ENCODE measurements at places on chromosomes 5 and 9. TPM values are rescaled to one million over a fixed set of nuclear protein-coding genes. Genes with fewer than 3 reads are reported as not detected.

DNA sequence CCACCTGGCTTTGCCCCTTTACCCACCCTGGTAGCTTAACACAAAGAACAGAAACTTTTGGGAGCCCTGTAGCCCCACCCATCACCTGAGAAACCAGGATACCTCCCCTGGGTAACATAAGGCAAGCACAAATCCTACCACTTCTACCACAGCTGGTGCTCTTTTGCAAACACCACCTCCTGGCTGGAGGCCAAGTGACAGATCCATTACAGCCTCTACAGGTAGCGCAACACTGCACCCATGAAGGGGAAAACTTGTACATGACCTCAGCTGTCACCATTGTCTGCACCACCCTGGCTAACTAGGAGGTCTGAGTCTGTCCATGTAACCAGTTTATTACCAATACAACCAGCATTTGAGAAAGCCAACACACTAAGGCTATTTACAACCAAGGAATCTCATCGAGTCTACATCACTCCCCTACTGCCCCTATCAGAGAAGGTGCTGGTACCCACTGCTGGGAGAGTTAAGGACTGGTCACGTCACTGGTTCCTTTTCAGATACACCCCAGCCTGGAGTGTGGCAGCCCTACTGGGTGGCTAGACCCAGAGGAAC is 128.6 kb downstream of the PJA2 start:
- DNase-seq: no peak

GRCh38 chr9:121598167-121598964 is 53.1 kb upstream of the DAB2IP start:
- DNase-seq: no peak

Gene CMYA5
- 0.23 TPM for total RNA-seq

Gene CARD19
- 45.2 TPM for total RNA-seq

DNA sequence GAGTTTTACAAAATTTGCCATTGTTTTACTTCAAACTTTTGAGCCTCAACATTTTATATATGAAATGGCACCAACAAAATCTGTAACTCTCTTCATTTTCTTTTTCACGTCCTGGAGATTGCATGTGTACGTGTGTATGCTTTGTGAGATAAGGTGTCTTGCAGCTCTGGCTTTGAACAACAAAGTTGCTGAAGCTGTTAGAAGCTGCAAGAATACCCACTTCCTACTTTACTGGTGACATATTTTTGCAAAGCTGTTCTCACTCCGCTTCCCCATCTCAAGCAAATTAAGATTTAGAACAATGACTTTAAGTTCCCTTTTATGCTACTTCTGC is 41.8 kb downstream of the FYB1 start:
- DNase-seq: no peak

Gene RLN2
- total RNA-seq: 1.3 TPM

- DNase-seq: no peak
These were observed 1.8 kb upstream of the ADAMTS13 start for GRCh38 chr9:133420392-133420827.

Gene PPP3R2
- not detected for total RNA-seq

Gene RANBP17
- total RNA-seq: not detected

DNA sequence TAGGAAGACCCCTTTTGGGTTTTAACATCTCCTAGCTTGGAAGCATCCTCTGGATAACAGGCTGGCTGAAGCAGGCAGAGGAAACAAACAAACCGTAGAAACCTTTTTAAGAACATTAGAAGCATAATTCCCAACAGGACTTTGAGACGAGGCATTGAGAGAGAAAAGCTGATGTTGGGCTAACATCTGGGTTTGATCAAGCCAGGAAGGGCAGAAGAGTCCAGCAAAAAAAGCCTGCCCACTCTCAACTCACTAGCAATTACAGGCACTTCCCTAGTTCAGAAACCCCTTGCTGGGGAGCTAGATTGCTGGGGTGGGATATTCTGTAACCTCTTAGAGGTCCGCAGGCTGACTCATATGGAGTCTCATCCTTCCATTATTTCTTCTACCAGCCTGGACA is 75.4 kb upstream of the CTNNA1 start:
- DNase-seq: no peak

- DNase-seq: no peak
These were observed 175.4 kb downstream of the SLIT3 start for GRCh38 chr5:169125571-169125970.

GRCh38 chr9:121048618-121049017 is 1.5 kb downstream of the C5 start:
- no peak for DNase-seq

Gene BARHL1
- total RNA-seq: not detected

Gene EXD3
- total RNA-seq: 17.8 TPM

DNA sequence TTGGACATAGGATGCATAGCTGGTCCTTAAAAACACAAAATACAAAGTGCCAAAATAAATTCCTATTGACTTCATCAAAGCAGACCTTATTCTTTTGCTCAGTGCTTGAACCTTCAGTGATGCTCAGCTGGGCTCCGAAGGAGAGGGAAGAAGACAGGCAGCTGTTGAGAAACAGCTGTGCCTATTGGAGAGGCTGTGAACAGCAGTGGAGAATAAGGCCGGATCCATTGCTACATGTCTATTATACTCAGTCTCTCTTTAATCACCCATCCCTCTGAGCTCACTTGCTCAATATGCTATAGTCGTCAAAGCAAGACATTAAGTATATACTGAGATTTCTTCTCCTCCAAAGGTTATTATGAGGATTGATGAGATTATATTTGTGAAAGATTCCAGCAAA is 174.4 kb downstream of the CHSY3 start:
- no peak for DNase-seq

DNA sequence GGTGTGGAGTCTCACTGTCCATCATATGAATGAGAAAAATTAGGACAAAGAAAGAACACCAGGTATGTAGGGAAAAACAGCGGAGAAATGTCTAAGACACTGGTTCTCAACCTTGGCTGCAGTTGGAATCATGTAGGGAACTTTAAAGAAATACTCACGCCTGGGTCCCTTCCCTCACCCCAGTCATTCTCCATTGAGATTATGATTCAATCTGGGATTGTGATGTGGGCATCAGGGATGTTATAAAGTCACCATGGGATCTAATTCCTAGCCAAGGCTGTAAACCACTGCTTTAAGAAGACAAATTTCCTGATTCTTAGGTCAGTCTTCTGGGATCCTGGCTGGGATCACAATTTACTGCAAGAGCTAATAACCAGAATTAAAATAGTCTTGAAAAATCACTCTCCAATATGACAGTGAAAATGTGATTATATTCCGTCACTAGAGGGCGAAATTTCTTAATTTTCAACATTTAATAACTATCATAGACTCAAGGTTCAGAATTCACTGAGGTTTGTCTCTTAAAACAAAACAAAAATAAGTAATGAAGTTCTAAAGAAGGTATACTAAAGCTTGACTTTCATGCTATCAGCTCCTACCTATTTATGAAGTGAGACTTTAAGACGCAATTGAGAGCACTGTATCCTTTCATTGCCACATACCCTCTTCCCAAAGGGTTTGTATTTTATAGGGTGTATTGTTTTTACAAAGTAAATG is 60.5 kb downstream of the GLDC start:
- DNase-seq: no peak

DNA sequence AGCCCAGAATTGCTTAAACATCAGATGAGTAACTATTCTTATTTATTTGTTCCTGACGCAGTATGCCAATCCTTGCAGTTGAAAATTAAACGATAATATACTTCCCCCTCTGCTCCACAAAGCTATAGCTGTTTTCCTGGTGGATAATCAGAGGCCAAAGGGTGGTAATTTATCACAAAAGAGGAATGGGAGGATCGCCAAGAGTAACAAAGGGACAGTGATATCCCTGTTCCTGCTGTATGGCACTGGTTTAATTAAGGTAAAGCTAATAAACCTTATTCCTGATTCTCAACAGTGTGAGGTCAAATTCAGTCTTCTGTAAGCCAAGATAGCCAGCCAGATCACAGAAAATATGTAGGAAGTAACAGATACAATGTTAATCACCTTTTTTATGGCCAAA is 33.4 kb upstream of the PTGER4 start:
- no peak for DNase-seq

DNA sequence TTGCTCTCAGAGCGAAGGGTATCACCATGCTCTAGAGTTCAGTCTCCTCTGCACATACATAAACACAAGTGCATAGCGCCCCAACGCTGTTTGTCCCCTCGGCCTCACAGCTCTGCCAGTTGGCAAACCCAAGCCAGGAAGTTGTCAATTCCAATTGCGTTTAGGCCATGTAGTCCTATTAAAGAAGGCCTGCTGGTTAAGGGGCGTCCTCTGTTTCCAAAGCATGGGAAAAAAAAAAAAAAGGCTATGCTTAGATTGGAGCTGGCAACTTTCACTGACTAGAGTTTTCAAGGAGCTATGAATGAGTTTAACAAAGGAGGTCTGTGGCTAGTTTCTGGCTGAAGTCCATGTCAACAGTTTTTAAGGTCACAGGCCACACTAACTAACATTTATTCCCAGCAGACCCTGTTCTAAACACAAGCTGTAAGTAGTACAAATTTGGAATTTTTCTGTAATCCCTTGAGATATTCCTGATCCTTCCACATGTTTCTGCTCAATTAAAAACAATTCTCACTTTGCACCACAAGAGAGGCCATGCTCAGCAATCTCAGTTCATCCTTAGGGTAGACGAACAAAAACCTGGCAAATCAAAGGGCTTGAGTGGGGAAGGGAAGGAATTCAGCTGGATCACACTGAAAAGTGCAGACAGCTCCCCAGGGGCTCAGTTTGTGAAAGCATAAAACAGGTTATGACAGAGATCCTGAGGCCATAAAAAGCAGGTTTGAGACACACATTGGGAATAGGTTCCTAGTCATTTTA is 187.7 kb downstream of the DENND1A start:
- no peak for DNase-seq

- DNase-seq: no peak
These were observed 109.0 kb downstream of the COL5A1 start for GRCh38 chr9:134750450-134751155.
